ENCODE measurements at places on chromosomes 11 and 22. TPM values are rescaled to one million over a fixed set of nuclear protein-coding genes. Genes with fewer than 3 reads are reported as not detected.

The C1QTNF4 gene
- not detected for total RNA-seq

The PAX6 gene
- total RNA-seq, result not detected

The PYGM gene
- 4.8 TPM for total RNA-seq

The GVQW3 gene
- total RNA-seq, result 4.7 TPM

The CEP126 gene
- 1.2 TPM for total RNA-seq
